Spinal cord (tissue), 10 donors: ENCODE measurements at places on chromosomes 12 and 14.

GRCh38 chr14:36656687-36657398 is 4.8 kb upstream of the PAX9 start:
- DNase-seq, result no peak

DNA sequence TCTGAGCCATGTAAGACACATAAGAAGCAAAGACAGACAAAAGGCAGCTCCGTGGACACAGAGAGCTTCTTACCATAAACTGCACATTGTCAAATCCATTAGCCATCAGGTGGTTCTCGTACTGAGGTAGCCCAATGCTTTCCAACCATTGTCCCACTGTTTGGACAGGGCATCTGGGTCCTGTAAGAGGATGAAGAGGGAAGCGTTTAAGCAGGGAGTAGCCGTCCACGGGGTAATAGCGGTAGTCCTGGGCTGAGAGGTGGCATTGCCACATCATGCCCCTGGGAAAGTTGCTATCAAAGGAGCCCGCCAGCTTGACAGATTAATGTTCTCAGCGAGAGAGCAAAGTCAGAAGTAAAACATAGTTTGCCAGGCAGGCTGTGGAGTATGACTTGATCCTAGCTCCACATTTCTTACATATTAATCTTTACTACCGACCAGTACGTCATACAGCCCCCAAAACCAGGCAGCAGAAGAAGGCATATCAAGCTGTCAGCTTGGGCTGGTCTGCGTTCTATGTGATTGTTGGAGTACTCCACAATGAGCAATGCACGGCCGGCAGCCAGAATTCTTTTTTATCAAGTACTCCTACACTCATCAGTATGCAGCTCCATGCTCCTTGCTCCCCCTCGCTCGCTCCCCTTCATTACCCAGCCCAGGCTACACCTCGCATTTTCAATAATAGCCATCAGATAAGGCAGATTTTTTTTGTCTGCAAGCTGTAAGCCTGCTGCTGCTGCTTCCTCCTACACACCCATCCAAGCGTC is 493.2 kb upstream of the GARIN6 start:
- peak; percentile 64 for DNase-seq

DNA sequence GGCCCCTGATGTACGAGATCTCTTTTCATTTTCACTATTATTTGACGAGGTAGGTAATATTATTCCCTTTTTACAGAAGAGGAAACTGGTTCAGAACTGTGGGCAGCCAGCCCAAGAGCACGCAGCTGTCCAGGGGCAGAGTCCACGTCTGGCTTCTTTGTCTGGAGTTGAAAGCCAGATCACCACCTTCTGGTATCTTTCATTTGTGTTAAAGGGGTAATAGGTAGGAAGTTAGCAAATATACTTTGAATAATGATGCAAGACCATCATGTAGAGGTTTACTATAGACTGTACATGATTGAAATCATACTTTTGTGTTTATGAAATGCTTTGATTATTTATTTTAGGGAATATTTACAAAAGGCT is 144.1 kb upstream of the AMIGO2 start:
- no peak for DNase-seq

DNA sequence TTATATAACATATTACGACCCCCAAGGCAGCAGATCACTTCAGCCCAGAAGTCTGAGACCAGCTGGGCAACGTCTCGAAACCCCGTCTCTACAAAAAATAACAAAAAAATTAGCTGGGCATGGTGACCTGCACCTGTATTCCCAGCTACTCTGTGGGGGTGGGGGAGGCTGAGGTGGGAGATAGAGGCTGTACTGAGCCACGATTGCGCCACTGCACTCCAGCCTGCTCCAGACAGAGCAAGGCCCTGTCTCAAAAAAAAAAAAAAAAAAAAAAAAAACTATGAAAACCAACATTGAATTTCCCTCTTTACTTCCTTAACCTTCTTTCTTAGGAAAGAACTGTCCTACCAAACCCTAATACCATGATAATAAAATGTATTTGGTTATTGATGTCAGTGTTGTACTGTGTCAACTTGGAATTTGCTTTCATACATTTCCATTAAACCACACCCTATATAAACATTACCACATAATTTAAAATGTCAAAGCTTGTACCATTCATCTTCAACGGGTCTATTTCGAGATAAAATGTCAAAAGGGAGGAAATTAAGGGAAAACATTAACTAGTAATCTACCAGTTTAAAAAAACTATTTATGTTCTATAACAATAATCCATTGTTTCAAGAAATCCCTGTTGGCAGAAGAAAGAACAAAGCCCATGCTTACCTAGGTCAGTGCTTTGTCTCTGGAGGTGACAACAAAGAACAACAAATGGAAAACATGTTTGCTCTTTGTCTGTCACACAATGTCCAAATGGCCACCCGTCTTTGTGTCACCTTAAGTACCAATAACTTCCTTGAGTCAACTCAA is 17.4 kb downstream of the GALNT4 start:
- DNase-seq, result no peak

DNA sequence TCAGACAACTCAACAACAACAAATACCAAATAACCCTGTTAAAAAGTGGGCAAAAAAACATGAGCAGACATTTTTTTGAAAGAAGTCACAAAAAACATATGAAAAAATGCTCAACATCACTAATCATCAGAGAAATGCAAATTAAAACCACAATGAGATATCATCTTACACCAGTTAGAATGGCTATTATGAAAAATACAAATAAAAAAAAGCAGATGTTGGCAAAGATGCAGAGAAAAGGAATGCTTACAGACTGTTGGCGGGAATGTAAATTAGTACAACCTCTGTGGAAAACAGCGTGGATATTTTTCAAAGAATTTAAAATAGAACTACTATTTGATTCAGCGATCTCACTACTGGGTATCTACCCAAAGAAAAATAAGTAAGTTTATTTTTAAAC is 114.0 kb downstream of the SLC38A4 start:
- DNase-seq, result no peak

GRCh38 chr14:56590535-56590960 is 10.9 kb downstream of the TMEM260 start:
- DNase-seq, result no peak

DNA sequence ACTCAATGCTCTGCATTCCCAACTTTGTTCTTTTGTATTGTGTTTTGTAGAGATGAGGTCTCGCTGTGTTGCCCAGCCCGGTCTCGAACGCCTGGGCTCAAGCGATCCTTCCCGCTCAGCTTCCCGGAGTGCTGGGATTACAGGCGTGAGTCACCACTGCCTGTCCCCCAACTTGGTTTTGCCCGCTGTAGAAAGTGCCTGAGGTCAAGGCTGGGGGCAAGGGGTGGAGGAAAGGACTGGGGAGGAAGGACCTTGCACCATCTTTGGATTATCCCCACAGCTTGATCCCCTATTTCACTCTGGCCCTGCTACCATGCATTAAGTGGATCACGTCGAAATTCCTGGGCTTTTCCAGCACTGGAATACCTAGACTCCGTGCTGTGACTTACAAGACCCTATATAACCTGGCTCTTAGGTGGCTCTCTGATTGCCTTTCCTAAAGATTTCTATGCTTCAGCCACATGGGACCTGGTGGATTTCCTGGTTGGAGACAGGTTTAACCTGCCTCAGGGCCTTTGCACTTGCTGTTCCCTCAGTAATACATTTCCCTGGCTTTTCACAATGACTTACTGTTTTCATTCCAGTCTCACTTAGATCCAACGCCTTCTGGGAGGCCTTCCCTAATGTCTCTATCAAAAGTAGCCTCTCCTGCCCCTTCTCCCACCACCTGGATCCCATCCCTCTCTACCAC is 608 bp upstream of the PIANP start:
- no peak for DNase-seq

DNA sequence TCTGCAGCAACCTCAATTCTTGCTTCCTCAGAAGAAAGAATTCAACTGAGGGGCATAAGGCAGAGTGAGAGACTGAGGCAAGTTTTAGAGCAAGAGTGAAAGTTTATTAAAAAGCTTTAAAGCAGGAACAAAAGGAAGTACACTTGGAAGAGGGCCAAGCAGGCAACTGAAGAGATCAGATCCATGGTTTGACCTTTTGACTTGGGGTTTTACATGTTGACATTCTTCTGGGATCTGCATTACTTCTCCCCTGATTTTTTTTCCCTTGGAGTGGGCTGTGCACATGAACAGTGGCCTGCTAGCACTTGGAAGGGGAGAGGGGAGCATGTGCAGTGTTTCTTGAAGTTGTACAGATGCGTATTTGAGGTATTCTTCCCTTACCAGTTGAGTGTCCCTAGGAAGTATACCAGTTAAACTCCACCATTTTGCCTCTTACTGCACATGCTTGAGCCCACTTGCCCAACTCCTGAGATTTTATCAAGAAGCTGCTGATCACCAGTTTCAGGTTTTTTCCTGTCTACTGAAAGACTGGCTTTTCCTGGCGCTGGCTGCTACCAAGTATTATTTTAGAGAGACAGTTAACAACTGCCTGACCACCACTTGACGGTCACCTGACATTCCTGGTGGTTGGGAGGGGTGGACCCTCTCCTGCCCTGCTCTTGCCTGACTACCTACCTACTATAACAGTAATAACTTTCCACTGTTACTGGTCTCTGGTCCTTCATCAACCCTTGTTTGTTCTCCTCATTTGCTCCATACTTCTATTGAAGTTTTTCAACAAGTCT is 26.0 kb upstream of the TMTC2 start:
- DNase-seq, result no peak

- no peak for DNase-seq
Measured at GRCh38 chr12:49789992-49790391, 38.2 kb downstream of the NCKAP5L start.

- DNase-seq, result no peak
Measured at GRCh38 chr14:93788293-93788542, at the start of gene PRIMA1. TSS of gene PRIMA1 (minus strand) at chr14:93788485. CDS start at chr14:93787718, 767 bp downstream.

- peak; percentile 68 for DNase-seq
Measured at GRCh38 chr12:54173066-54173726, 15.6 kb downstream of the SMUG1 start.

DNA sequence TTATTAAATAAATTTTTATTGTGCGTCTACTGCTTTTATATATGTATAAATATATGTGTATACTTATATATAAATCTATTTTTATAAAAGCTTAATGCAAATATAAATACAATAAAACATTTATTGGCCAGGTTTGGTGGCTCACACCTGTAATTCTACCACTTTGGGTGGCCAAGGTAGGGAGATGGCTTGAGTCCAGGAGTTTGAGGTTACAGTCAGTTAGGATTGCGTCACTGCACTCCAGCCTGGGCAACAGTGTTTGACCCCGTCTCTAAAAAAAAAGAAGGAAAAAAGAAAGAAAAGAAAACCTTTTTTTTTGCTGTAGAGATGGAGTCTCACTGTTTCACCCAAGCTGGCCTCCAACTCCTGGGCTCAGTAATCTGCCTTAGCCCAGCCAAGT is 20.9 kb downstream of the ACTR6 start:
- no peak for DNase-seq

- no peak for DNase-seq
Measured at GRCh38 chr12:58870595-58870994, 49.7 kb downstream of the LRIG3 start.

- DNase-seq, result no peak
Measured at GRCh38 chr12:122082621-122083356, 4.2 kb downstream of the MLXIP start.

DNA sequence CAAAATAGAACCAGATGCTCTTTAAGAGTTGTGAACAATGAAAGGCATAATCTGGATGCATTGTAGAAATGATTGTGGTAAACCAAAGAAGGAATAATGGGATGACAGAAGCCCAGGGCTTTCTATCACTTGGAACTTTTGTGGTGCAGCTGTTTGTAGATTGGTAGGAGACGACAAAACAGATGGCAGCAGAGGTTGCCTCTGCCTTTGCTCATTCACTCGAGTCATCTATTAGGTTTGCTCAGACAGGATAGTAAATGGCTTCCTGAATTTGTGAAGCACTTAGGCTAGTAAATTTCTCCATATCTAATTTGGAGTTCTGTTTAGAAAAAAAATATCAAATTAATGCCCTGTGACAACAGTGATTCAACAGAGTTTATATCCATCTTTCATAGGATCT is 78.4 kb downstream of the FGD4 start:
- DNase-seq, result no peak

DNA sequence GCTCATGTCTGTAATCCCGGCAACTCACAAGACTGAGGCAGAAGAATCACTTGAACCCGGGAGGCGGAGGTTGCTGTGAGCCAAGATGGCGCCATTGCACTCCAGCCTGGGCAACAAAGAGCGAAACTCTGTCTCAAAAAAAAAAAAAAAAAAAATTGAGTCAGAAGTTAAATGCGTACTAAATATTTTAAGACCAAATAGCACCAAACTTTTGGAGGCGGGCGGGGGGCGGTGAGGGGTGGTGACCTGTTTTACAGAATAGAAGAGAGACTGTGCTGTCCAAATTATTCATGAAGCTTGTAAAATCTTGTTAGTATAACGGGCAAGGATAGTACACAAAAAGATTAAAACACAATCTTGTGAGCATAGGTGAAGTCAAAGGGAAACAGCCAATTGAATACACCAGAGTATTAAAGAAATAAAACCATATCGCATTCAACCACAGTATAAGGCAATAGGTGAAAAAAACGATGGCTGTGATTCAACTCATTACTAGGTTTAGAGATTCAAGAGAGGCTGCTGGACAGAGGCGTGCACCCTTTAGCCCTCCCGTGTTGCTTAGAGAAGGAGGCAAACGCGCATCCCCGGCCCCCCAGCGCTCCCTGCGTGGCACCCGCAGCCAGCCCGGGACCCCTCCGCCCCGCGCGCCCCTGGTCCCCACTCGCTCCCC is 571 bp downstream of the ZNF891 start:
- DNase-seq, result no peak
